ENCODE measurements at places on chromosomes 4 and X.

- DNase-seq = no peak
These were observed 73.0 kb downstream of the AFF1 start for GRCh38 chr4:87007528-87008446.

GRCh38 chr4:16659079-16659478 is 239.4 kb downstream of the LDB2 start:
- DNase-seq = no peak

DNA sequence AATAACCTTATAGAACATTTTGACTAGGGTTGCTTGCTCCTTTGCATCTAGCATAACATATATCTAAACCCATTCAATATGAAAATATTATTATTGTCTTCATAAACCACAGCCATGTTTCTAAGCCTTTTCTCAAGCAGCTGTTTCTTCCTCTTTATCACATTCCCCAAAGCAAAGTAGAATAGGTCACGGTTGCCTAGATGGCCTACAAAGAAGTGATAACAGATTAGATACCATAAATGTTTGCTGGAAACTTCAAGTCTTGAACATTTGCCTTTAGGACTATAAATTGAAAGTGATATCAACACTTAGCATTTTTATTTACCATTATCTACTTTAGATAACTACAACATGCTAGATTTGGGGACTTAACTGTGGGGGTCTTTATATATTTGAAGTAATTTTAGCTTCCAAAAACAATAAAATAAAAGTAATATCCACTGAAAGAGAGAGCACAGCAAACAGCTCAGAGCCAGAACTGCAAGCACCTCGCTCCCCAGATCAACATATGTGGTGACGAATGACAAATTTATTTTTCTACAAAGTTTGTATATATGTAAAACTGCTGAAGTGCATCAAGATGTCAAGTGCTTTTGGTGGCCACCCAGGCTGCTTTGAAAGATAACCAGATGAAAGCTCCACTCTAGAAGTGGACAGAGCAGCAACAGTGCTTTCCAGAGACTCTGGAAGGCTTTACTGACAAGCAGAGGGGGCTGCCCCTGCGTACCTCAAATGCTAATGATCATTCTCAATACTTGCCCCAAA is 8.0 kb downstream of the HHIP start:
- DNase-seq = no peak

DNA sequence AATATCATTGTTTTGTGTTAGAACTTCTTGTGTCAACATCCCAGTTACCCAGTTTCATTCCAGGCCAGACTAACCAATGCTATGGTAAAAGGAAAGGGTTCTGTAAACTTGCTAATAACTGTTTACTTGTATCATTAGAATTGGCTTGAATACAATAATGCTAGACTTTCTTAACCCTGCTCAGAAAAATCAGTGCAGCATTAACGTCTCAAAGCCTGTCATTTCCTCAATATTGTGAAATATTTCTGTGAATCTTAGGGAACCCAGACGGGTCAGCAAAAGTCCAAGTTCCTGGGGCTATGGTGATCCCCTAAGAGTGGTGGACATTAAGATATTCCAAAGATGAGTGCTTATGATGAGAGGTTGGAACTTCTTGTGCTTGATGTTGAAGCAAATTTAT is 541.2 kb upstream of the MAGEB18 start:
- no peak for DNase-seq

DNA sequence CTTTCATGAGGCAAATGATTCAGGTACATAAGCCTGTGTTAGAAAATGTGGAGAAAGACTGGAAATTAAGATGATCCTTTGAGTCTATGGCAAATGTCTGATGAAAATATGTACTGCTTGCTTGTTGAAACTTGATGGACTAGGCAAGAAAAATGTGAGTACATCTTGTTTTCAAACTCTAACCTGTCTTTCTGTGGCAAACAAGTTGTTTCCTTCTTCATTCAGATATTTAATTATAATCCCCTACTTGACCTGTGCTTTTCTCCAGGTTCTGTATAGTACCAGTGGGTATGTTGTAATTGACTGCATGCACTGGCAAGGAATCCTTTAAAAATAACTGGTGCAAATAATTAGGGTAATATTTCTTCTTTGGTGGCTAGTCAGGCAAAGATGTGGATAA is 136.7 kb downstream of the ARHGAP24 start:
- DNase-seq = no peak

- DNase-seq = no peak
These were observed 417.7 kb upstream of the GALNT7 start for GRCh38 chr4:172750910-172751309.

DNA sequence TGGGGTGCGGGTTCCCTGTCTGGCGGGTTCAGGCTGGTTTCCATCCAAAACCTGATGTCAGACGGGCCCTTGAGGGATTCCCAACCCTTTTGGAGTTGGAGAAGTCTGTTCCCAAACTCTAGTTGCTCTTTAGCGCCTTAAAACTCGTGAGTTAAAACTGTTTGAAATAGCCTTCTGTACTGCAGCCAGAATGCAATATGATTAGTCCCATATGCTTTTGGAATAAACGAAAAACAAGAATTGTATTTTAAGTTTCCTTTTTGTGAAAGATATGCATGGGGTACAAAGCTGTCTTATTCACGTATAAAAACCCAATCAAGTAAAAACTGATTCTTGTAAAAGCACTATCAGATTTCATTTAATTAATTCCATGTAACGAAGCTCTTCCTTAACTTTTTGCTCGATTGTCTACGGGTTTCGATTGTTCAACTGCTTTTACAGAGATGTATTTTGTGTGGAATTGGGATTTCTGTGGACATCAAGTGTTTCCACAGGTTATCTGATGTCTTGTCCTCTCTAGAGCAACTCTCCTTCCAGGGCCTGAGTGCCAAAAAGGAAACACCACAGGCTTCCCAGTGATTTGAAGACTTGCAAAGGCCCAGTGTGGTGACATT is 49.5 kb downstream of the CLDN34 start:
- no peak for DNase-seq

DNA sequence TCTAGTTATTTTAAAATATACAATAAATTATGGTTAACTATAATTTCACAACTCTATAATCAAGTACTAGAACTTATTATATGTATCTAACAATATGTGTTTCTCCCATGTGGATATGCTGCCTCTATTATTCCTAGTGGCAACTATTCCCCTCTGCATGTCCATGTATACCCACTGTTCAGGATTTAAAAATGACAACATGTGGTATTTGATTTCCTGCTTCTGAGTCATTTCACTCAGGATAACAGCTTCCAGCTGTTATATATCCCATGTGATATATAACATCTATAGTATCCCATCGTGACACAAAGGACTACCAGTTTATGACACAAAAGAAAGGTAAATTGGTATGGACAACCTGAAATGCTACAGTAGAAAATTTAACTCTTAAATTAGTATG is 167.4 kb upstream of the TACR3 start:
- DNase-seq = no peak

DNA sequence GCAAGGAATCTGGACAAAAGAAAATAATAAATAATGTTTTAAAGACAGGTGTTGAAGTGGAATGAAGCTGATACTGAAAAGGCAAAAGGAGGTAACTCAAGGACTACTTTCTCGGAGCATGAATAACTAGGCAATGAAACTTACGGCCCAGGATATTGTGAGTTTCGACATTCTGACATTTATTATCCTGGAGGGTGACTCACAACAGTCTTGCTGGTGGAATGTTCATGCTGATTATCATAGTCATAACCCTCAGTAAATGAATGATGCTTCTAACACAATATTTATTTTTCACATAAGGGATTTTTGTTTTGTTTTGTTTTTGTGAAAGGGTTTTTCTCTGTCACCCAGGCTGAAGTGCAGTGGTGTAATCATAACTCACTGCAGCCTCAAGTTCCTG is 147.0 kb upstream of the HPGD start:
- no peak for DNase-seq

- DNase-seq = no peak
These were observed 3.8 kb upstream of the DCAF4L1 start for GRCh38 chr4:41977709-41978108.

GRCh38 chr4:177480795-177481194 is 38.6 kb upstream of the AGA start:
- no peak for DNase-seq

DNA sequence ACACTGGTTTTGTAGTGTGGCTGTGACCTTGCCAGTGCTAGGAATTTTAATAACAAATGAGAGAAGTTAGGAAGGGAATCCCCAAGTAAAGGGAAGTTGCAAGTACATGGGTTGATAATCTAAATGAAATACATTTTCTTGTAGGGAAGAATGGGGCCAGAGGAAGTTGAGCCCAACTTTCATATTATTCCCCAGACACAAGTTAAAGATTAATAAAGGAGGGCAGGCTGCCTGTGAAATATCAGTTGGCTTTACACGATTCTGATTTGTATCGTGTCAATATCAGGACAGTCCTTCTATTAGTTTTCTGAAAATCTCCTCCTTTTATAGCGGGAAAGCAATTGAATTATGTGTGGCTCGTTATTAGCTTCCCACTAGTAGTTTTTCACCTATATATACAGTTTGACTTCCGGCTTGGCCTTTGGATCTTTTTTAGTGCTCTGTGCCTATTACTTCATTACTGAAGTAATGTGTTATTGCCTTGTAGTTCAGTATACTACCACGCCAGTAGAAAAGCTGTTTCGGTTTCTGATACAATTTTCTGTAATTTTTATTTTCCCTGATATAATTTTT is 1.7 kb downstream of the PDLIM5 start:
- no peak for DNase-seq

DNA sequence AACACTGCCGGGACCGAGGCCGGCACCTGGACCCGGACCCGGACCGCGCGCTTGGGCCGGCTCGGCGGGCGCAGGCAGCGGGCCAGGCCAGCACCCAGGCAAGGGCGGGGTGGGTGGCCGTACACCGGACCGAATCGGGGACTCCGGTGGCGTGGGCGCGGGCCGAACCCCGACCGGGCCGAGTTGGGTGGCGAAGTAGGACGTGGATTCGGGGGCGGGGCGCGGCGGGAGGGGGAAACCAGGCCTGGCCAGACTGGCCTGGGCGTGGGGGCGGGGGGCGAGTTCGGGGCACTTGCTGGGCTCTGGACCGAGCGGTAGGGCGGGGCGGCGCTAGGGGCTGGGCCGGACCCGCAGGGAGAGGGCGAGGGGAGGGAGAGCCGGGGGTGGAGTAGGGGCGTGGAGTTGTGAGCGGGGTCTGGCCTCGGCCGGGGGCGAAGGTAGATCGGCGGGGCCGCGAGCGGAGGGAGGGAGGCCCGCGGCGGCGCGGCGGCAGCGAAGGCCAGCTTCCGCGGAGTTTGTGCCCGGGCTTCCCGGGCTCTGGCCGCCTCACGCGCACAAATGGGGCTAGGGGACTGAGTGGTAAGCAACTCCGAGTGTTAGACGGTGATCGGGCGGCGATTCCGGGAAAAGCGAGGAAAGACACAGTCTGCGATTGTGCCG is 1.8 kb upstream of the BCORL1 start:
- DNase-seq = no peak

DNA sequence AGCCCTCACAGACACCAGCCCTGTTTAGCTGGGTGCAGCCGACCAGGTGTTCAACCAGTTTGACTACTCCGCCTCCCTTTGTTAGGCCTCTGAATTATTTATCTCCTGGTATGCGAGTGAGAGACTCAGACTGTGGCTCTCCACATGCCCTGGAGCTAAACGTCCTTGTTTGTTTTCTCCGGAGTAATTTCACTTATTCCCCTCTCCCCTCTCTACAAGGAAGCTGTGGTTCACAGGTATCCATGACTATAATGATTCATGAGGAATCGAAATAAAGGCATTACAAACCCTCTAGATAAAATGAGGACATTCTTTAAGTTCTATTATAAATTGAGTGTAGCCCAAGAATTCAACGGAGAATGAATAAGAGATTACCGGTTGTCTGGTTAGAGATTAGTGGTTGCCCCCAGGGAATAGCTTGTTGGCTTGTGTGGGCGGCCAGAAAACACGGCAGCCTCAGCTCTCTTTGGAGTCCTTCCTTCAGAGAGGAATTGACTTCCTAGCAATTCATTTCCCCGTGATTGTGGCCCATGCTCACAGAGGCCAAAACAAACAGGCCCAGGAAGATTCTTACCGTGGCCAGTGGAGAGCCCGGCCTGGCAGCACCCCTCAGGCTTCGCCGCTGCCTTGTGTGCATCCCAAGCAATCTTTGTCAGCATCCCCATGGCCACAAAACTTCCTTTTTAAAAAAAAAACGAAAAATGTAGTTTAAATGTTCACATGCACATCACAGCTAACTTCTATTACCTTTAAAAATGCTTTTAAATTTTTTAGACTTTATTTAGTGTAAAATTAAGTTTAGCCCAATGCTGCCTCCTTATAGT is 60.2 kb upstream of the CBR4 start:
- DNase-seq = no peak

- DNase-seq = no peak
These were observed 46.6 kb upstream of the EGFL6 start for GRCh38 chrX:13522811-13523210.

- DNase-seq = no peak
These were observed 446.7 kb upstream of the TENM3 start for GRCh38 chr4:181796502-181796901.

DNA sequence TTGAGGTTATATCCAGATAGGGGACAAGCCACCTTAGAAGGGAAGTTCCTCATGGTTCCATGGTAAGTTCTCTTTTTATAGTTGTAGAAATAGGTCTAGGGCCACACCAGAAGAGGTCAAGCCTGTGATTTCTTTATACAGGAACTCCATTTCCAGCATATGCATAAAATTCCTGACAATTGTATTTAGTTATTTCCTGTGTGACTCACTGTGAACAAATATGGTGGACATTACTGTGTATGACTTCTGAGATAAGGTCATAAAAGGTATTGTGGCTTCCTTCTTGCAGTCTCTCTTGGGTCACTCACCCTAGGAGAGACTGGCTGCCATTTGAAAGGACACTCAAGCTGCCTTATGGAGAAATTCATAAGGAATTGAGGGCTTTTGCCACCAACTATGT is 2.2 kb upstream of the C4orf36 start:
- no peak for DNase-seq

DNA sequence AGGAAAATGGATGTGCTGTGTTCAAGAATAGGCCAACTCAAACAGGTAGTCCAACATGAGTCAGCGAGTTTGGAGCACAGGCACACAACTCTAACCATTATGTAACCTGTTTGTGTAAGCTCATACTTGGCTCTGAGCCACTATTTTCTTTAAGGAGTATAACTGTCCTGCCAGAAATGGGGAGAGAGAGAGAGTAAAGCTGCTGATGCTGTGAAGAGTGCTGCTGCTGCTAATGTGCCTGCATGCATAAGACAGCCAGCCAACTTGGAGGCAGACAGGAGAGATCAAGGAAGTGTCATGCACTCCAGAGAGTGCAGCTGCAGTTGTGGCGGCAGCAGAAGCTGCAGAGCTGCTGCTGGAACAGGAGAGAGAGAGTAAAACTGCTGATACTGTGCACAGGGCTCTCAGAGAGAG is 11.7 kb upstream of the STATH start:
- no peak for DNase-seq

GRCh38 chr4:55314141-55314820 is 31.8 kb upstream of the SRD5A3 start:
- no peak for DNase-seq

DNA sequence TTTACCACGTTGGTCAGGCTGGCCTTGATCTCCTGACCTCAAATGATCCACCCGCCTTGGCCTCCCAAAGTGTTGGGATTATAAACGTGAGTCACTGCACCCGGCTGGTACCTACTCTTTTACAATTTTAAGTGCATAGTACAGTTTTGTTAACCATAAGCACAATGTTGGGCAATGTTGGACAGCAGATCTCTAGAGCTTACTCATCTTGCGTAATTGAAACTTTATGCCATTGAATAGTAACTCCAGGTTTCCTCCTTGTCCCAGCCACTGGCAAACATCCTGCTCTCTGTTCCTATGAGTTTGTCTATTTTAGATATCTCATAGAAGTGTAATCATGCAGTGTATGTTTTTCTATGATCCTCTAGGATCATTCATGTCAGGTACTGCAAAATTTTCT is 9.3 kb upstream of the CPE start:
- no peak for DNase-seq

- no peak for DNase-seq
These were observed 110.7 kb downstream of the TMEM47 start for GRCh38 chrX:34546366-34546765.

All from caudate nucleus (tissue), 63 donors.